ENCODE measurements at places on chromosomes 3 and 15. TPM values are rescaled to one million over a fixed set of nuclear protein-coding genes. Genes with fewer than 3 reads are reported as not detected.
A peak's percentile ranks its signal among the peaks of the same experiment; 100 is the strongest.

Gene MCF2L2
- 0.13 TPM for total RNA-seq

GRCh38 chr15:91165850-91166249 is 65.8 kb downstream of the SV2B start:
- no peak for DNase-seq

Gene EFCAB12
- 0.40 TPM for total RNA-seq

Gene SAMMSON
- total RNA-seq, result not detected

GRCh38 chr15:63573533-63573932 is 23.7 kb upstream of the FBXL22 start:
- DNase-seq, result no peak

Gene EXD1
- total RNA-seq, result not detected

DNA sequence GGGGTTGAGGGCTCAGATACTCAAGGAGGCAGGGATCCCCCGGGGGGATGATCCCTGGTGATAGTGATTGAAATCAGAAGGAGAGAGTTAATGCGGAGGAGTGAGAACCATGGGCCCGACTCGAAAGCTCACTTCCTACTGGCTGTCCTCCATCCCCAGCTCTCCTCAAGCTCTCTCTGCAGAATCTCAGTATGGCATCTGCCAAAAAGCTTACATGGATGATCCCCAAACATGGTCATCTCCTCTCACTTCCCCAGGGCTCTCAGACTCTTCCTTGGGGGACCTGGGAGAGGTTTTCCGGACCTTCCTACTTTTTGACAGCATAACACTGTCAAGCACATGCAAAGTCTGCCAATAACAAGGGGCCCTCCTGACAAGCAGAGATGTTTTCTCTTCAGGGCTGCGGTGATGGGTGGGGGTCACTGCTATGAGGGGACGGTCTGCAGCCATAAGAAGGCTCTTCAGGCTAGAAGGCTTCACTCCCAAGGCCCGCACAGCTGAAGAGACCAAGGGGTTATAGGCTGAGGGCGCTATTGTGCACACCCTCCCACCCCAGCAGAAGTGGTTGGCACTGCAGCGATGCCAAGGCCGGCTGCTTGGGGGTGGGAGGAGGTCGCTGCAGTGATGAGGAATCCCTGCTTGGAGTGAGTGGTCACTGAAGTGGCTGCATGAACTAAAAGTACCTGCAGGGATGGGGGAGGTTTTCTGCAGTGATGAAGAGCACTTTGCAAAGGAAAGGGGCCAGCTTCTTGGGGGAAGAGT is 828 bp upstream of the VWA5B2 start:
- DNase-seq, result no peak

DNA sequence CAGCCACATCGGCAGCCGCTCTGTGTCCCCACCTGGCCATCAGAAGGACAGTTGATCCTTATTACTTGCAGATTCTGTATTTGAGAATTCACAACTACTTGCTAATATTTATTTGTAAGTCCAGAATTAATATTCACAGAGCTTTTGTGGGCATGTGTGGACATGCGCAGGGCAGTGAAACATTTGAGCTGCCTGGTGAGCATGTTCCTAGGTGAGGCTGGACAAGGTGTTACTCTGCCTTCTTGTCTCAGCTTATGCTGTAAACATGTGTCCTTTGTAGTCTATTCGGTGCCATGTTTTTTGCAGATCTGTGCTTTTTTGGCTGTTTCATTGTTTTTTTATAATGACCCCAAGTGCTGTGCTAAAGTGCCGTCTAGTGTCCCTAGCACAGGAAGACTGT is 15.6 kb downstream of the FAH start:
- DNase-seq, result no peak

- no peak for DNase-seq
Observed at GRCh38 chr3:43331381-43331780, 45.0 kb downstream of the SNRK start.

DNA sequence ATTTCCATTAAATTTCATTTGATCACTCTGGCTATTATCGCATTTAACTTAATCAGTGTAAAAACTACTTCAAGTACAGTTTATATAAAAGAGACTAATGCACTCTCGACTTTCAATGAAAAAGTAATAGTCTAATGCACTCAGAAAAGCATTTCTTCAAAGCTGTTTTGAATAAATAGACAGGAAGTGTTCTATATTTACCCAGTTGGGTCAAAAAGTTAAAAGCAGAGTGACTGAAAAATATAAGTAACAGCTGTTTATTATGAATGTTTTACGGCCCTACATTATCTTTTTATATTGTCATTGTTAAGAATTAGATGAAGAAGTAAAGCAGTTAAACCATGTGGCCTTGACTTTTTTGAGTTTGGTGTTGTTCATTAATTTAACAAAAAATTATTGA is 391.8 kb downstream of the ZPLD1 start:
- DNase-seq, result no peak

GRCh38 chr3:123021996-123022510 is 5.5 kb downstream of the SEMA5B start:
- no peak for DNase-seq

- DNase-seq, result no peak
Observed at GRCh38 chr15:68537097-68537496, 41.7 kb upstream of the CORO2B start.

Gene RAB6B
- total RNA-seq, result 0.35 TPM

DNA sequence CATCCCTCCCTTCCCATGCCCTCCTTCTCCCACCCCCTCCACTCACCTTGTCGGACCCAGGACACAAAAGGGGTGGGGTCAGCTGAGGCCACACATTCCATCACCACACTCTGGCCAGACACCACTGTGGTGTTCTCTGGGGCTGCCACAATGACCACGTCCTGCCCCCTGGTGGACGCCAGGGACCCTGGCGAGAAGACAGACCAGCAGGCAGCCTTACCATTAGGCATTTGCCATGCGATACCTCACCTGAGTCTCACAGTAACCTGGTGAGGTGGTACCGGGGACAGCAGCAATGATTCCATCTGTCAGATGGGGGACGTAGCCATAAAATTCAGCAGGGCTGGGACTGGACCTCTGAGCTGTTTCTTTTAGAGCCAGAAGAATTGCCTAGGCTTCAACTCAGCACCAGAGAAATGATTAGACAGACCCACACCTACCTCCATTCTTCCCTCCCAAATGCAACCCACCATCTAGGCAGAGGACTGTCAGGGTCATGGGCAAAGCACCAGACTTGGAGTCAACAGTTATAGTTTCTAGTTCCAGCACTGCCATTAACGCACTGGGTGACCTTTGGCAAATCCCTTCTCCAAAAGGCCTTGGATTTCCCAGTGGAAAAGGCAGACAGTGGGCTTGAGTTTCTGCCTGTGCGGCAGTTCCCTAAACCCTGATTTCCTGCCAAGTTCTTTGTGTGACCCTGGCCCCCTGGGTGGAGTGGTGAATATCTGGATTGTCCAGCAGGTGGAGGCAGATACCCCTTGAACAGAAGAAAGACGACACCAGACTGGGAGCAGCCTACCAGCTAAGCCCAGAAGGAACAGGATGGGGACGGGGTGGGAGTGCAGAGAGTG is 21.8 kb downstream of the IGDCC4 start:
- DNase-seq, result peak; percentile 66

DNA sequence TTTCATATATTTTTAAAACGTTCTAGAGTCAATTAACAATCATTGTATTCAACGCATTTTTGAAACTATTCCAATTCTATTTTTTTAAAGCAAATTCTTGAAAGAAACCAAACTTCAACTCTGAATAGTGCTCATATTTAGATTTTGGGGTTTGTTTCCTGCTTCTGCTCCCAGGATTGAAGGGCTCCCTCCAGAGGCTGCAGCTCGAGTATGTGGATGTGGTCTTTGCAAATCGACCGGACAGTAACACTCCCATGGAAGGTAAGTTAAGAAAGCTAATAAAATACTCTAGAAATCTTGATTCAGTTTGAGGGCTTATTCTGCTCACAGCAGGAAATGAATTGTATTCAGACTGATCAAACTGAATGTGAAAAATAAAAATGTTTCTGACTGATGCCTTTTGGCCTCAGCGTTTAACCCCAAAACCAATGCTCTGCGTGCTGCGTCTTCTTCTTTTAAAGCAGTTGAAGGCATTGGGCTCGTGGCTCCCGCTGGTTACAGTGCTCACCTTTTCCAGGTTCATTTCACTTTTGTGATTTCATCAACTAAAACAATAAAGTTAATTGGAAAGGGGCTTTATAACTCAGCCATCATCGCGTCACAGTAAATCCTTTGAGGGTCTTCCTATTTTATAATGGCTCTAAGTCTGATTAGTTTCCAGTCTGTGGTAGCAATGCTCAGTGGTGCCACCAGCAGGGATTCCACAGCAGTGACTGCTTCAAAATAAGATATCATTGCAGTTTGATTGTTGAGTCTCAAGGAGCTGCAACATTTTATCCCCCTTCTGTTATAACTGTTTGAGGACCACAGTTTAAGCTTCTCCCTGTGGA is 80.1 kb downstream of the SSR3 start:
- DNase-seq, result no peak

Gene FGD5
- 4.2 TPM for total RNA-seq

DNA sequence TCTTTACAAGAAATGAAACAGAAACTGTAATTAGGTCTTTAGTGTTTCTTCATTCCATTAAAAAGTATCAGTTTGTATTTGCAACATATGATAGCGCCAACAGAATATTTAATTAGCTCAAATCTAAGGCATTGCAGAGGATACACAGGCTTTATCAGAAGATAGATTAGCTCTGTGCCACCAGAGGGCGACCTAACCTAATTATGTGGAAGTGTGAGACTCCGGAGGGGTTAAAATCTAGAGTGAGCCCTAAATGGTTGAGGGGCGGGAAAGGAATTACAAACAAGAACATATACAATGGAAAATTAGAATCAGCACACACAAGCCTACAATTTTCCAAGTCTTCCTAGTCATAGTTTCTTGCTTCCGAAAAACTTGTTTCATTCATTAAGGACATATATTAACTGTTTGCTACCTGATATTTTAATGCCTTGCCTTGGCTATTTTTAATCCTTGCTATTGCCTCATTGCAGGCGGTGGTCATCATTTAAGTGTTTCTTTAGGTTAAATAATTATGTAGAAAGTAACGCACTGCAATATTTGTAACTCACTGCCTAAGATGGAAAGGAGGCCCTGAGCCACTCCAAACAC is 18.0 kb upstream of the RYR3 start:
- peak; percentile 51 for DNase-seq

DNA sequence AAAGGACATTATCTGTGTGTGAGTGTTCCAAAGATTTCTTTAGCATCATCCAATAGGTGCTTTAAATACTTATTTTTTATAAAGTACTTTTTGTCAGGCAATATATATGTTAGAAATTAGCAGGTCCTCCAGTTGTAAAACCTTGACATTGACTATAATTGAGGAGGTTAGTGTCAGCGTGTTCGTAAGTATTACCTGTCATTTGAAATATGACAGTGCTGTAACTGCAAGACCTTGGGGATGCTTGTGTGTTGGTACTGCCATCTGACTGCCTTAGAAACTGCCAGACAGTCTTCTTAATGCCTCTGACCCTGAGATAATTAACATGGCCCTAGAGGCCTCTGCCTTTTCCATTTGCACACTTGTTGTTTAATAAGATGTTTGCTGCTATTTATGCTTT is 170.7 kb downstream of the NAALADL2 start:
- no peak for DNase-seq

DNA sequence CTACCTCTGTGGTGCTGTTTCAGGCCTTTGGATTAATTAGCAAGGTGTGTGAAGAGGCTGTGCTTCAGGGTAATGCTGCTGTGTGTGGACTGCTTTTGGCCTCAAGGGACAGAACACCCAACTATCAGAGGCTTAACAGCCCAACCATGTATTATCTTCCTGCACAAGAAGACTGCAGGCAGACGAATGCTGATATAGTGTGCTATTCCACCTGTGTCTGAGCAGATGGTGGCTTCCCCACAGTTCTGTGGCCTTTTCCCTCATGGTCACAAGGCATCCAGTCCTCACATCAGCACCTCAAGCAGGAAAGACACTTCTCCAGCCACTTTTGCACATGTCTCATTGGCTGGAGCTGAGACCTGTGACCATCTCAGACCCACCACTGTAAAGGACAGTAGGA is 76.6 kb downstream of the CHCHD6 start:
- no peak for DNase-seq

GRCh38 chr3:123072564-123072963 is 5.7 kb downstream of the PDIA5 start:
- no peak for DNase-seq

GRCh38 chr15:82793737-82794136 is 12.1 kb downstream of the FSD2 start:
- no peak for DNase-seq

- DNase-seq, result peak; percentile 62
Observed at GRCh38 chr15:92091155-92091734, 237.7 kb downstream of the SLCO3A1 start.

DNA sequence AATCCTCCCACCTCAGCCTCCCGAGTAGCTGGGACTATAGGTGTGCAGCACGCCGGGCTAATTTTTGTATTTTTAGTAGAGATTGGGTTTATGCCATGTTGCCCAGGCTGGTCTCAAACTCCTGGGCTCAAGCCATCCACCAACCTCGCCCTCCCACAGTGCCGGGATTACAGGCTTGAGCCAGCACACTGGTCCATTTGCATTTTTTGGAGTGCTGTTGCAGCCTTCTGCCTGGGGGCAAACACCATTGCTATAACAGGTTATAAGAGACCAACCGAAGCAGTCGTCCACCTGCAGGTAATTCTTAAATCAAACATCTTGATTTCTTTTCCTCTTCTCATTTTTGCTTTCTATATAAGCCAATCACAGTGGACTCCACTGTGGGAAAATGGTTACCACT is 27.7 kb downstream of the ACKR4 start:
- DNase-seq, result no peak

- DNase-seq, result no peak
Observed at GRCh38 chr3:152811974-152812760, 22.8 kb upstream of the P2RY1 start.

Gene RPS27L
- total RNA-seq, result 54.6 TPM

DNA sequence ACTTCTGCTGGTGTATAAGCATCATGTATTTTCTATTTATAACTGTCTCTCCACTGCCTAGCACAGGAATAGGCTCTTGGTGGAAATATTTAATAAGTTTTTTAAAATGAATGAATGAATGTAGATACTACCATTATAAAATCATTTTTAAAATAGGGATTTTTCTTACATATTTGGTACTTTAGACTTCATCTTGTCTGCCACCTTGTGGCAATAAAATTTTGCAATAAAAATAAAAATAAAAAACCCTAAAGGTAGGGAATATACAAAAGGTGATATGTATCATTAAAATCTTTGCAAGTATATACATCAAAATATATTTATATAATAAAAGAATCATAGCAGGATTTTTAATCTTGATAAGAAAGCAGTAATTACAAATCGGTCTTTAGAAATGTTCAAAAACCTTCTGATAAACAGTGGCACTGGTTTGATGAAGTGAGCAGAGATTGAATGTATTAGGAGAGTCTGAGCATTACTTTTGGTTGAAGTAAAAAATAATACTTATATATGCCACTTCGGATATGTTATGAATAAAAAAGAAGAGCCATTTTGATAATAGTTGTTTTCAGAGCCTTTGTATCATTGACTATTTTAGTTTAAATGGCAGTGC is 95.2 kb downstream of the SPATA16 start:
- no peak for DNase-seq

Gene GUCA1C
- not detected for total RNA-seq

Gene TMIE
- total RNA-seq, result 0.33 TPM
